HuH-7.5 (cell line): ENCODE measurements at places on chromosomes 2 and 18.
A peak's percentile ranks its signal among the peaks of the same experiment; 100 is the strongest.

GRCh38 chr2:12207491-12207890 is 461.1 kb downstream of the LPIN1 start:
- DNase-seq, result no peak

DNA sequence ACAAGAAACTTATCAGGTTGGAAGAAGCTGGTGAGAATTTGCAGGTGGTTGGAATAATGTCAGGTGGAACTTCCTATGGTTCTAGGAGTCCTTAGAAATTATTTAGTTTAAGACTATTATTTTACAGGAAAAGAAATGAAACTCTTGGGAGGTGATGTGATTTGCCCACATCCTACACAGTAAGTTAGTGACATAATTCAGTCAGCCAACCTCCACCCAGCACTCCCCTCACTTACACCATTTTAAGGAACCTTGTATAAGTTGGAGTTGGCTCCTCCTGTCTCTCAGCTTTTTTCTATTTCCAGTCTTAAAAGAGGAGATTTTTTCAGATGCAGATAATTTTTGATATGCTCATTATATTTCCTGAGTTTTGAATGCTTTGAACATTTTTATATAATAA is 86.4 kb downstream of the SKA1 start:
- DNase-seq, result no peak

DNA sequence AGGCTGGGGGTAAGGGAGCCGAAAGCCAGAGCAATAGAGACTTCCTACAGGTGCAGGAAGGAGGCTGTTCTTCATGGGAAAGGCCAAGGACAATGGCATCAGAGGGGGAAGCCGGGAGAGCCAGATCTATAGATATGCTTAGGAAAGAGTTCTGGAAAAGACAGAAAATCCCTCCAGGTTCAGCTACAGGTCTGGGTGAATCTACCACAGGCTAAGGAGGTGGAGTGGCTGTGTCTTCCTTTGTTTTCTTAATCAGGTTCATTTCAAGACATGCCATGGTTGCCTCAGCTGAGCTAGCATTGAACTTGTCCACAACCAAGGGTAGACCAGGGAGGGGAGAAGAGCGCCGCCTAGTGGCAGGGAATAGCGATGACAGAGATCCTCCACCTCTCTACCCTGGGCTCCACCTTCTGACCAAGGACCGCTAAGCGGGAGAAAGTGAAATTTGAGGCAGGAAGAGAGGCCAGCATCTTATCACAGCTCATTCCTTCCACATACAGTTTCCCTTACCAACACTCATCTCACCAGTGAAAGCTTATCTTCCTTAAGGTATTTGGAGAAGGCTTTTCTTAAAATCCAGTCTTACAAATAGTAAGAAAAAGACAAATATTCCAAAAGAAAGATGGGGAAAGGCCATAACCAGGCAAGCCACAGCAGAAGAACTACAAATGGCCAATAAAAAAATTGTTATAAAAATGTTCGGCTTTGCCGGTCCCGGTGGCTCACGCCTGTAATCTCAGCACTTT is 74.2 kb downstream of the VIT start:
- peak; percentile 42 for DNase-seq

DNA sequence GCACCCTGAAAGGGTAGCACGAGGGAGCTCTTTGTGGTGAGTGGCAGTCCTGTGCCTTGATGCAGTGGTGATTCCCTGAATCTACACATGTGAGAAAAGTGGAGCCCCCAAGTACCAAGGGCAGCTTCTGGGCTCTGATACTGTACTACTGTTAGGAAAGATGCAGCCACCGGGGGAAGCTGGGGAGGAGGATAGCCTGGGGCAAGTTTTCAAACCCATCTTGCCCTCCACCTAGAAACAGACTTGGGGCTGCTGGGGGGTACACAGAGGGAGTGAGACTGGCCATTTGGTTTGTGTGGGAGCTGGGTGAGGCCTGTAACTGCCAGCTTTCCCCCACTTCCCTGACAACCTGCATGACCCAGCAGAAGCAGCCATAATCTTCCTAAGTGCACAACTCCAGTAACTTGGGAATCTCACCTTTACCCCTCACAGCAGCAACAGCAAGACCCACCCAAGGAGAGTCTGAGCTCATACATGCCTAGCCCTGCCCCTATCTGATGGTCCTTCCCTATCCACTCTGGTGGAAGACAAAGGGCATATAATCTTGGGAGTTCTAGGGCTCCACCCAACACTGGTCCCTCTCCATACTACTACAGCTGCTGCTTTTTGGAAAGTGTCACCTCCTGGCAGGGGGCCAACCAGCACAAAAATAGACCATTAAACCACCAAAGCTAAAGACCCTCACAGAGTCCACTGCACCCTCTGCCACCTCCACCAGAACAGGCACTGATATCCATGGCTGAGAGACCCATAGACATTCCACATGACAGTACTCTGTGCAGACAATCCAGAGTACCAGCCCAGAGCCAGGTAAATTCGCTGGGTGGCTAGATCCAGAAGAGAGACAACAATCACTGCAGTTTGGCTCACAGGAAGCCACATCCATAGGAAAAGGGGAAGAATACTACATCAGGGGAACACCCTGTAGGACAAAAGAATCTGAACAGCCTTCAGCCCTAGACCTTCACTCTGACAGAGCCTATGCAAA is 8.2 kb downstream of the MALL start:
- no peak for DNase-seq

DNA sequence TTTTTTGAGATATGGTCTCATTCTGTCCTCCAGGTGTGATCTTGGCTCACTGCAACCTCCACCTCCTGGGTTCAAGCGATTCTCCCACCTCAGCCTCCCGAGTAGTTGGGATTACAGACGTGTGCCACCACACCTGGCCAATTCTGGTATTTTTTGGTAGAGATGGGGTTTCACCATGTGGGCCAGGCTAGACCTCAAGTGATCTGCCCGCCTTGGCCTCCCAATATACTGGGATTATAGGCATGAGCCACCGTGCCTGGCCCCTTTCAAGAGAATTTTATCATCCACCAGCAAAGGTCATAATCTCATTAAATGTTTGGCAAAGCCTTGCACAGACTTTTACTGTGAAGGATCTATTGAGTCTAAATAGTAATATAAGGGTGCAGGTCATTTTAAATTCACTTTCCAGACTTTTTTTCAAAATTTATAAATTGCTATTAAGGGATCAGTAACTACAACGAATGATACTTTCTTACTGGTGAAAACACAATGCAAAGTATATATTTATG is 2.5 kb downstream of the HADHA start:
- no peak for DNase-seq

GRCh38 chr2:233410196-233410760 is 56.0 kb downstream of the DGKD start:
- DNase-seq, result no peak

GRCh38 chr2:195612611-195613495 is 44.2 kb upstream of the SLC39A10 start:
- DNase-seq, result peak; percentile 14

DNA sequence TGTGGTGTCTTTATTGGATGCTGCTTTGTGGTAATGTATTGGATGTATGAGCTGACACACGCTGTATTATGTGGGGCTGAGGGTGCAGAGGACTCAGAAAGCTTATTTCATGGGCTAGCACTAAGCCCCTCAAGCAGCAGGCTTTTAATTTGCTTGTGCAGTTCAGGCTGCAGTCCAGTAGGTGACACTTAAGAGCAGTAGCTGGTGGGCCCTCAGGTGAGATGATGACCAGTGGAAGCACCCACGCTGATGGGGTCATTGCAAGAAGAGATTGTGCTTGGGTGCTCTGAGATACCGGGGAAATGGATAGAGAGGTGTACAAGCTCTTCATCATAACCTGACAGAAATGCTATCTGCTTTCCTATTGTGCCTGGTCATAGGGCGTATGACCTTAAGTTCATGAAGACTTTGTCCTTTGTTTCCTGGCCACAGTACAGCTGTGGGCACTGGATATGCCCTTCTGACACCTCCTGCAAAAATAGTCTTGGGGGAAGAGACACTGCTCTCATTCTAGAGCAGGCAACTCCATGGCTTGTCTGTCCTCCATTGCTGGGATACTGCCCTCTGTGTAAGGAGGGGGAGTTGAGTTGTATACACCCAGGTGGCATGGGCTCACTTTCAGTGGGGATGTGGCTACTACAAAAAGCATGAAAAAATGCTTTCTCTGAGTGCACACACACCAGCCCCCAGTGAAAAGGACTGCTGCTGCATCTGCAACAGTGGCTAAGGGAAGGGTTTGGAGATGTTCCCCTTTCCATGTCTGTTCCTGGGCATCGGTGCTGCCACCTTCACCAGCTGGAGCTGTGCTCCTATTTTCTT is 205.7 kb upstream of the ZSWIM2 start:
- peak; percentile 16 for DNase-seq

- no peak for DNase-seq
These were observed 183.5 kb downstream of the ZNF385B start for GRCh38 chr2:179677746-179678505.

- DNase-seq, result peak; percentile 7
These were observed 282.9 kb upstream of the TNP1 start for GRCh38 chr2:217142649-217143266.

- no peak for DNase-seq
These were observed 35.4 kb downstream of the PGAP1 start for GRCh38 chr2:196891136-196891535.
